ENCODE measurements at places on chromosomes 12 and 14.

DNA sequence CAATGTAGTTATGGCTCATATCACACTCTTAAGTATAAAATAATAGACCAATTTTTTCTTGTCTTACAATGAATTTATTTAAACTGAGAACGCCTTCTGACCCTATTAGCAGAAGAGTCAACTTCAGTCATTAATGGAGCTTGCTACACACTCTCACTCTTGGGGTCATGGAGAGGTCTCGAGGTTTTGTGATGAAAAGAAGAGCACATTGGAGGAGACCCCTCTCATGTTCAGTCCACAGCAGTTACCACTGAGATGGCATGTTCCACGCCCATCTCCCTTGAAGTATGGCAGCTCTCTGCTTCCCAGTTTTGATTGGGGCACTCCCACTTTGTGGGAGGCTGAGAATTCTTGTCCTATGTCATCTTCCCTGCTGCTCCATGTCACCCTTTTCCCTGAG, 266.4 kb downstream of the RPS29 start:
- no peak for DNase-seq

- no peak for DNase-seq
Observed at GRCh38 chr14:68650404-68650994, 142.4 kb downstream of the ZFP36L1 start.

DNA sequence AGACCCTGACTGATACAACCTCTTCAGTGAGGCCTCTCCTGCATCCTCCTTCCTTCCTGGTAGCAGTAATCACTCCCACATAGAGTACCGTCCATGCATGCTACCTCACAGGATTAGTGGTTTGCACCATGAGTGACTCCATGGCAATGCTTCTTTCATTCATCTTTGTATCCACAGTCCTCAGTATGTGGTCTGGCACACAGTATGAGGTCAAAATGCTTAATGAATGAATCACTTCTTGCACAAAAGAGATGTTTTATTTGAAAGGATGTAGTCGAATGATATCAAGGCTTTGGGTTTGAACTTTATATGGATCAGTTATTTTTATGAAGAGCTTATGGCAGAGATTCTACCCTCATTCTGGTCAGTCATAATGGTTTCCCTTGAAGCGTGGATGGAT, 42.2 kb downstream of the KCNA5 start:
- peak; percentile 98 for DNase-seq

GRCh38 chr14:101399737-101400517, 161.4 kb upstream of the DIO3 start:
- DNase-seq, result no peak

DNA sequence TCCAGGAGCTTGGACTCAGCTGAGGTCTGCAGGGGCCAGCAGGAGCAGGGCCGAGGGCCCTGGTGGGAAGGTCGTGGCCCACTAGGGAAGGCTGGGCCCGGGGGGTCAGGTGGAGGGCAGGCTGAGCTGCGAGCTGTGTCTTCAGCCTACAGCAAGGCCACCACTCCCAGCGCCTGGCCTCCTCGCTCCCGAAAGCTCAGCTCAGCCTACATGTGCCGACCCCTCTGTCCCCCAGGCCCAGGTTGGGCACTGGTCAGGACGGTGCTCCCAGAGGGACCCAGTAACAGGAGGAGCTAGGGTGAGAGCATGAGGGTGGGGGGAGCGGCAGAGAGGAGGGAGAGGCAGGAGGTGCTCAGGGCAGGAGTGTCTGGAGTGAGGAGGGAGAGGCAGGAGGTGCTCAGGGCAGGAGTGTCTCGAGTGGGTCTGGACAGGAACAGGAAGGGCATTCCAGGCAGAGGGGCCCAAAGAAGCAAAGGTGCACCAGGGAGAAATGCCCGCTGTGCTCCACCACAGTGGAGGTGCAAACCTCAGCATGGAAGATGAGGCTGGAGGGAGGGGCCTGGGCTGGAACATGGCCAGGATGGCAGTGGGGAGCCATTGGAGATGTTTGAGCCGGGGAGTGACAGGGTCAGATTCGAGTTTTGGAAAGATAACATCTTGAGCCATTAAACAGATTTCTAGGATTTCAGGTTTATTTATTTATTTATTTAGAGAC, 29.1 kb upstream of the GPR132 start:
- DNase-seq, result no peak

GRCh38 chr14:61145903-61146481, 135.1 kb downstream of the TMEM30B start:
- DNase-seq, result peak; percentile 92

DNA sequence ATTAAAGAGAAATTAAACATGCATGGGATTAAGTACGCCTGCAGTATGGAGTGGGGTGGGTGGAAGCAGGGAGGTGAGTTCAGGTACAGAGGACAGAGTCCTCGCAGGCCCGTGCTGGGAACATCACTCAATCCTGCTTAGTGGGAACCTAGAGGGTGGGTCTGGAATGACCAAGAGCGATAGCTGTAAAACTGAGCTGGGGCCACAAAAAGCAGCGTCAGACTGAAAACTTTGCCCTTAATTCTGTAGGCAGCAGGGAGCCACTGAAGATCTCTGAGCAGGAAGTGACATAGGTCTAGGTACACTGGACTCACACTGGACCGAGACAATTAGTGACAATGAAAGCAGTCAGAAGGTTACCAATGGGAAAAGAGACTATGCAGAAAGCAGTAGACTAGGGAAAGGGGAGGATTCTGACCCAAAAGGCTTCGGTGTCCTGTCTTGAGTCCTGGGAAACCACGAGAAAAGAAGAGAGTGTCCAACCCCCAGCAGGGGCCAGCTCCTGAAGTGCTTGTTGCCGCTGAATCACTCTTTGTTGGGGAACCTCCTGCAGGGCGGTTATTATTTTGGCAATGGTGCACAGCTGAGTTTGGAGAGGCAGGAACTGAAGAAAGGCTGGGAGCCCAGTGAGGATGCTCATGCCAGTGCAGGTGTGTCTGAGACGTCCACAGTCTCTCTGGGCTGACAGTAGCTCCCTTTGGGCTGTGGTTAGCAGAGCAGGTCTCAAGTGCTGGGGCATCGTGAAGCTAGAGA, 97.4 kb downstream of the PLXNC1 start:
- no peak for DNase-seq

- no peak for DNase-seq
Observed at GRCh38 chr12:49066120-49066519, 3.7 kb downstream of the RHEBL1 start.

DNA sequence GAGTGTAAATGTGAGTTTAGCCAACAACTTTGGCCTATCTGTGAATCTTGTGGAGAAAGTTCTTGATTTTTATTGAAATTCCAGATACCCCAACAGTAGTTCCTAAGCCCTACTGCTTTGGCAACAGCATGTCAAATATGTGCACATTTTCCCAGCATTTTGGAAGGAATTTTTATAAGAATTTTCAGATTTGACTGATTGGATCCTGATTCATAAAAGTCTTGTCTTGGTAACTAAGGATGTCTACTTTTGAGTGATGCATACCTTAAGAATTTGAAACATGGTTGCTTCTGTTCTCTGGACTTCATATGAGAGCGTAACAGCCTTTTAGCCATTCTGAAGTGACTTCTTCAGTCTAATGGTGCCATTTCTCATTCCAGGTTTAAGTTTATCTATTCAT, 106.7 kb downstream of the ANO4 start:
- DNase-seq, result peak; percentile 10

GRCh38 chr12:109435428-109436187, 41.5 kb downstream of the KCTD10 start:
- no peak for DNase-seq

DNA sequence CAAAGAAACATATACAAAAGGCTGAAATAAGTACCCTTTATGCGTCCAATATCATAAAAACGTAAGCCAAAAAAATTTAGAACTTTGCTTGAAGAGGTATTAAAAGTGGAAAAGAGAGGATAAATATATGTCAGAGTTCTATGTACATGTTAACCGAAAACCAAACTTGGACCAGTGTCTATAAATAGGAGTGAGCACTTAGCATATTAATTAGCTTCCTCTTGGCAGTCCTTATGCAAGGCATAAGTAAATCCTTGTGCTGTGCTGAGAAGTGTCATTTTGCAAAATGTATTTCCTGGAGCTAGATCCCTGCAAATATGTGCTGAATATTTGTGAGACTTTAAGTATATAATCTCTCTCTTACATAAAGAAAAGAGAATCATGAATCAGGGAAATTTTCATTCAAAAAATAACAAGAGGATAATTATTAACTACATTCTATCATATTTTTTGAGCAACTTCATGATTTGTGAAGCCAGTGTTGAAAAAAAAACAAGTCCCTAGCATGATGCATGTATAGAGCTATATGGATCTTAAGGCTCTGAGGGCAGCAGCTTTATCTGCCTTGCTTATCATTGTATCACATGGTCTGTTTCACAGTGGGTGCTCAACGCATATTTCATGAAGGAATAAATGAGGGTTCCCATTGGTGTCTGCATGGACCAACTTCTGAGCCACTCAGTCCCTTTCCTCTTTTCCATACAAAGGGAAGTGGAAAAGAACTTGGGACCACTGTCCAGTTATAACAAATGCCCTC, 326.1 kb downstream of the PDZRN4 start:
- DNase-seq, result no peak

- no peak for DNase-seq
Observed at GRCh38 chr12:54526812-54527630, 22.4 kb upstream of the PDE1B start.

DNA sequence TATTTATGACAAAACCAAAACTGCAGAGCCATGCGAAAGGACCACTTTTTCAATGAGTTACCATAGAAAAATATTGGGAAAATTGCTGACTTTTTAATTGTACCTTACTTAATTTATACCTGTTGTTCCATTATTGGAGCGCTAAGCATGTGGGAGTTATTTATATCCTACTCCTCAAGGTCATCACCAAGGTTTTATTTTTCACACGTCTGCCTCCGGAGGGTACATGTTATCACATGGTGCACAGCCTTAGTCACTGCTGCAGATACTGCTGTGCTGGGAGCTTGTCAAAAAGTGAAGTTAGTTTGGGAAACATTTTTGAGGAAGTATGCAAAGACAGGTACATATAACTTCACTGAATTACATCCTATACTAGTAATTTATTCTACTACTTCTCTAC, 1444.3 kb downstream of the AACS start:
- DNase-seq, result no peak

DNA sequence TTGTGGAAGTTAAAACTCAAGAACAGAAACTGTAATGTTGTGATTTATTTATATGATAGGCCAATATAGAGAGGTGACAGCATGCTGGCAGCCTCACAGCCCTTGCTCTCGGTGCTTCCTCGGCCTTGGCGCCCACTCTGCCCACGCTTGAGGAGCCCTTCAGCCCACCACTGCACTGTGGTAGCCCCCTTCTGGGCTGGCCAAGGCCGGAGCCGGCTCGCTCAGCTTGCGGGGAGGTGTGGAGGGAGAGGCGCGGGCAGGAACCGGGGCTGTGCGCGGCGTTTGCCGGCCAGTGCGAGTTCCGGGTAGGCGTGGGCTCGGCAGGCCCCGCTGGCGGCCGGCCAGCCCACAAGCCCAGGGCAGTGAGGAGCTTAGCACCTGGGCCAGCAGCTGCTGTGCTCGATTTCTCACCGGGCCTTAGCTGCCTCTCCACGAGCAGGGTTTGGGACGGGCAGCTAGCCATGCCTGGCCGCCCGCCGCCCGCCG, 65.8 kb upstream of the SLC8A3 start:
- peak; percentile 14 for DNase-seq

- no peak for DNase-seq
Observed at GRCh38 chr14:77843195-77843594, 43.3 kb downstream of the ADCK1 start.

DNA sequence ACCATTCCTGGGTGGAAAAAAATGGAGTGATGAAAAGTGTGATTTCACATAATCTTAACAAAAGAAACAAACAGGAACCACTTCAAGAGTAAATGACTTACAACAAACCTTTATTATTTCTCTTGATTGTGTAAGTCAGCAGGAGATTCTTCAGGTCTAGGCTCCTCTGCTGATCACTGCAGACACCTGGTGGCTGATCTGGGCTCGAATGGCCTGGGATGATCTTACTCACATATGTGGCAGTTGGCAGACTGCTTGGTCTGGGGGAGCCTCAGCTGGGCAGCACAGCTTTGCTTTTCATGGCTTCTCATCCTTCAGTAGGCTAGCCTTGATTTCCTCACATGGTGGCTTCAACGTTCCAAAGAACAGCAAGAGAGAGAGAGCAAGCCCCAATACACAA, 215.4 kb upstream of the PRICKLE1 start:
- no peak for DNase-seq

- DNase-seq, result no peak
Observed at GRCh38 chr14:69987406-69988121, 108.3 kb downstream of the SMOC1 start.

DNA sequence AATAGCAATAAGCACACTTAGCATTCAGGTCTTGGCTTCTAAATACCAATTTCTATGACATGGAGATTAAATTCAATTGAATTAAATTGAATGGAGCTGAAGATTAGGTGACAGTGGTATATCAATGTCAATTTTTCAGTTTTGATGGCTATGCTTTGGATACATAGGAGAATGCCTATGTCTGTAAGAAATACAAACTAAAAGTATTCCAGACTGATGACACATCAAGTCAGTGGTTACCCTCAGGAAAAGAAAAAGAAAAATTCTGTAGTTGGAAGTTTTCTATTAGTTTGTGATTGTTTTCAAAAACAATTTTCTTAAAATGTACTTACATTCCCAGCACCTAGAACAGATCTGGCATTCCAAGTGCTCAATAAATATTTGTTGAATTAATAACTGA, 4.9 kb upstream of the DCAF4 start:
- peak; percentile 19 for DNase-seq

GRCh38 chr12:1842905-1843640, 22.7 kb downstream of the LRTM2 start:
- no peak for DNase-seq

DNA sequence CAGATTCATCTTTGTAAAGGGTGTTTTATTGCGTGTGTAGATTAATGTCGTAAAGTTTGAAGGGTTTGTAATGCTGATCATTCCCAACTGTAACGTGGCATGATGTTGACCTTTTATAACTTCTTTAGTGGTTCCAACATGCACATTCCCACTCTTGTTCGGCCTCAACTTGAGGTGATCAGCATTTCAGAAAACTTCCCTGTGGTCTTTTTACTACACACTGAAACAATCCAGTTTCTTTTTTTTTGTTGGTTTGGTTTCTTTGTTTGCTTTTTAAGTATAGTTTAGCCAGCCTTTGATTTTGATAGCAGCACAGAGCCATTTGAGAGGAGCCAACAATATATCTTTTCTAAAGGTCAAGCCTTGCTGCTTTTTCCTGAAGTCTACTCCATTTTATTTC, 22.8 kb downstream of the UTP20 start:
- DNase-seq, result no peak

GRCh38 chr12:128259556-128260070, 7.4 kb upstream of the TMEM132C start:
- DNase-seq, result no peak

GRCh38 chr12:48129376-48129775, 10.2 kb downstream of the PFKM start:
- DNase-seq, result no peak

Measured in astrocyte (in vitro differentiated cells and primary cell).